Activated CD8-positive, alpha-beta memory T cell treated with anti-CD3 and anti-CD28 coated beads, Interleukin-2, amount 50 U/mL, for 4 hours (primary cell): ENCODE measurements at places on chromosomes 1 and 21.

DNA sequence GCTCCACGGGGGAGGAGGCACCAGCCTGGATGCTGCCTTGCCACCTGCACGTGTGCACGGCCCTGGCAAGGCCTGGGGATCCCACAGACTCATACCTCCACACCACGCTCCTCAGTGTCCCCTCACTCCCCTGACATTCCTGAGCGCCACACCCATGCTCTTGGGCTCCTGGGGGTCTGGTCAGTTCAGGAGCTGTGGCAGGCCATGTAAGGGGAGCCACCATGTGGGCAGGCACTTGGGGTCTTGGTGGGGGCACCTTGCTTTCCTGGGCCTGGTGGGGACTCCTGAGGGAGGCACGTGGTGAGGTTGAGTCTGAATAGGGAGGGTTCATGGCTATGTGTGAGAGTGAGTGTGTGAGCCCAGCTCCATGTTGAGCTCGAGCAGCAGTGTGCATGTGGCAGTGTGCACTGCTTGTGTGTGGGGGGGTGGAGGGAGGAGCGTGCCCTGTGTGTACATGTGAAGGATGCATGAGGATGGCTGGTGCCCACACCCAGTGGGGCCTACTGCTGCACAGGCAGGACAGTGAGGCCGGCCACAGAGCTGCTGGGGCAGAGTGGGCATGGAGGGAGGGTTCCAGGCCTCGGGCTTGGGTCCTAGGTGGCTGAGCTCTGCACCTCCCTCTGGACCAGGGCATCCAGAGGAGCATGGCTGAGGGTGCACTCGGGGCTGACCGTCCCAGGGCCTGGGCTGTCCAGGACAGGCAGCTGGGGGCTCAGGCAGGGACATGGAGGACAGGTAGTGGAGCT, 1.6 kb downstream of the GJC2 start:
- peak; percentile 14 for DNase-seq

DNA sequence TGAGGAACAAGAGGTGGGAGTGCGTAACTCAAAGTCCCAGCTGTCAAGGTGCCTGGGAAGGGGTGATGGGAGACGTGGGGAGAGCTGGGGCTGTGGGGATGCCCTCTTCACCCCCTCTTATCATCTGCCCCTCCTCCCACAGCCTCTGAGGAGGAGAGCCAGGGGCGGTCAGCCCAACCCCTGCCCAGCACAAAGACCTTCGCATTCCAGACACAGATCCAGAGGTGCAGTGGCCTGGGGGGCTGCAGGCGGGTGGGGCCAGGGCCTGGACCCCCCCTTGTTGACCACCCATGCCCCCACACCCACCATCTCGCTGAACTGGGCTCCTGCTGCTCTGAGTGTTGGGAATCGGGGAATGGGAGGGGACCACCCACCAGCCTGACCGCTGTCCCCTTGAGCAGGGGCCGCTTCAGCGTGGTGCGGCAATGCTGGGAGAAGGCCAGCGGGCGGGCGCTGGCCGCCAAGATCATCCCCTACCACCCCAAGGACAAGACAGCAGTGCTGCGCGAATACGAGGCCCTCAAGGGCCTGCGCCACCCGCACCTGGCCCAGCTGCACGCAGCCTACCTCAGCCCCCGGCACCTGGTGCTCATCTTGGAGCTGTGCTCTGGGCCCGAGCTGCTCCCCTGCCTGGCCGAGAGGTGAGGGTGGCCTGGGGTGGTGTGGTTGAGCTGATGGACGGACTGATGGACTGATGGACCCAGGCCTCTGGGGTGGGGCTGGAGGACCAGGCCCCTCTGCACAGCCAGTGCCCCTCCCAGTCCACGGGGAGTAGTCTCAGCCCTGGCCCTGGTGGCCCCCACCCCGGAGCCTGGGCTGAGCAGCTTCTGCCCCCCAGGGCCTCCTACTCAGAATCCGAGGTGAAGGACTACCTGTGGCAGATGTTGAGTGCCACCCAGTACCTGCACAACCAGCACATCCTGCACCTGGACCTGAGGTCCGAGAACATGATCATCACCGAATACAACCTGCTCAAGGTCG, 29.7 kb downstream of the TRIM11 start:
- no peak for DNase-seq

- DNase-seq: no peak
Observed at GRCh38 chr1:64962441-64962840, 3.9 kb downstream of the JAK1 start.

DNA sequence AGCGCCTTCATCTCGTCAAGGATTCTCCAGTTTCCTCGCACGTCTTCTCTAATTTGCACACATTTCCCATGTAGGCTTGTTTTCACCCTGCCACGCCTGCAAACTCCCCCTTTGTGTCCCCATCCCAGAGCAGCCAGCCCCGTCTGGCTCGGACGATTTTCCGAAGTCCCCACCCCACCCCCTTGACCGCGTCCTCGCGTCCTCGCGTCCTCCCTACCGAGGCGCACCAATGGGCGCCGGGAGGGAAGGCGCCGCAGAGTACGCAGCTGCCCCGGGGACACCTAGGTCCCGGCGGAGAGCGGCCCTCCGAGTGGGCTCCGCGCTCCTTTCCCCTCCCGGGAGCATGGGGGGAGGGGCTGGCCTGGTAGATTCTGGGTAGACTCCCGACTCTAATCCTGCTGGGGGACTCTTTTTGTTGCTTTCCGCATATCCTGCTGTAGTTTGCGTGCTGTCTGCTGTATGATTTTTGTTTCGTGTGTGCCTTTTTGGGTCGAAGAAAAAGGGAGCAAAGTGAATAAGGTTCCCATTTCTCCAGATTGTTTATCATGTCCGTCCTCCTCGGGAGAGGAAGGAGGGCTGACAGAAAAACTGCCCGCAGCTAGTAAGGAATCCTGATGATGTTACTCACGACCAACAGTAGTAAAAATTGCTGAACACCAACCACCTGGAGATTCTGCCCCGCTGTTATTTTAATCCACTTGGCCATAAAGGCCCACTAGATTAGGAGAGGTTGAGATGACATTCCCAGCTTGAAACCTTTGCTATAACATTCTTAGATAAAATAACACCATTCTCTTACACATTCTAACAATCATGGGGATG, 1.5 kb downstream of the CACHD1 start:
- peak; percentile 21 for DNase-seq

GRCh38 chr21:42674351-42674940, 21.0 kb downstream of the PDE9A start:
- no peak for DNase-seq

- DNase-seq: no peak
Observed at GRCh38 chr1:1075148-1075935, 1.2 kb upstream of the RNF223 start.

GRCh38 chr1:204782118-204782700, 88.5 kb upstream of the NFASC start:
- no peak for DNase-seq

GRCh38 chr1:119310301-119310700, 58.3 kb upstream of the HAO2 start:
- DNase-seq: no peak

- no peak for DNase-seq
Observed at GRCh38 chr1:20899154-20899972, 112.3 kb upstream of the HP1BP3 start.

DNA sequence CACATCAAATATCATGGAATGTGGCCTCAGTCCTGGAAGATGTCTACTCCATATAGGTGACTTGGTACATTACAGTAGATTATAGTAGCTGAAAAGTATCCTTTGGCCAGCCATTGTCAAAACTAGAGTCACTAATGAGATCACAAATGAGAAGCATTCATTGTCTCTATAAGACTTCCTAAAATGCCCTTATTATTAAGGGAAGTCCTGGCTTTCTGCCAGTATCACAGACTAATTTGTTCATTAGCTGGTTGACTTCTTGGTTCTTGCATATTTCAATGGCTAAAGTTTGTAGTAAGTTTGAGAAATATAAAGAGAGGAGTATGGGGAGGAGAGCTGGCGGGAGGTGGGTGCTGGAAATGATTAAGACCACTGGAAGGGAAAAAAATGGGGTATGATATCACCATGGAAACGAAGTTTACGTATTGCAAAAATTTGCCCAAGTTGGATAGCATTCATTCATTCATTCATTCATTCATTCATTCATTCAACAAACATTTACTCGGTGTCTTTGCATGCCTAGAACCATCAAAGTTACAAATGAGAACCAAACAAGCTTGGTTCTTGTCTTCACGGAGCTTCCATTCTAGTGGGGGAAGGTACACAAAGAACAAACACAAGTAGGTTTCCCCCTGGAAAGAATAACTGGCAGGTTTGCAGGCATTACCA, 11.7 kb upstream of the B3GALNT2 start:
- DNase-seq: no peak
